Activated CD4-positive, CD25-positive, alpha-beta regulatory T cell treated with anti-CD3 and anti-CD28 coated beads, Interleukin-2, amount 50 U/mL, for 16 hours (primary cell): ENCODE measurements at places on chromosomes 1 and 21.

DNA sequence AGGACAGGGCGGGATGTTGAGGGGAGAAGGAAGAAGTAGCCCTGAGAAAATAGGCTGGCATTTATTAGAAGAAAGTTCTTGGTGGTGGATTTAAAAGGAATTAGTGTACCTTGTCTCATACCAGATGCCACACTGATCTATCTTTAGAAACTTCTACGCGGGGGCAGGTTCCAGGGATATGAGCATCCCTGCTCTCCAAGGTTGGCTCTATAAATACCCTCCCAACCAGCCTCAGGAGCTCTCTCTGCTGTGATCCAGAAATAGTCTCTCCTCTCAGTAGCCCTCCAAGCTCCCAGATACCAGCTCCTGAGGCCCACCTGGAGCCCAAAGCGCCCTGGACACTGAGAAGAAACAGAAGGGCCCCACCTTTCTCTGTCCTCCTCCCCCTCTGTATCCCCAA lies 128.3 kb upstream of the TNR start:
- no peak for DNase-seq

GRCh38 chr1:108877348-108878159 lies 769 bp downstream of the GPSM2 start:
- DNase-seq = no peak

- DNase-seq = no peak
Measured at GRCh38 chr1:90100566-90100965, 105.7 kb downstream of the ZNF326 start.

DNA sequence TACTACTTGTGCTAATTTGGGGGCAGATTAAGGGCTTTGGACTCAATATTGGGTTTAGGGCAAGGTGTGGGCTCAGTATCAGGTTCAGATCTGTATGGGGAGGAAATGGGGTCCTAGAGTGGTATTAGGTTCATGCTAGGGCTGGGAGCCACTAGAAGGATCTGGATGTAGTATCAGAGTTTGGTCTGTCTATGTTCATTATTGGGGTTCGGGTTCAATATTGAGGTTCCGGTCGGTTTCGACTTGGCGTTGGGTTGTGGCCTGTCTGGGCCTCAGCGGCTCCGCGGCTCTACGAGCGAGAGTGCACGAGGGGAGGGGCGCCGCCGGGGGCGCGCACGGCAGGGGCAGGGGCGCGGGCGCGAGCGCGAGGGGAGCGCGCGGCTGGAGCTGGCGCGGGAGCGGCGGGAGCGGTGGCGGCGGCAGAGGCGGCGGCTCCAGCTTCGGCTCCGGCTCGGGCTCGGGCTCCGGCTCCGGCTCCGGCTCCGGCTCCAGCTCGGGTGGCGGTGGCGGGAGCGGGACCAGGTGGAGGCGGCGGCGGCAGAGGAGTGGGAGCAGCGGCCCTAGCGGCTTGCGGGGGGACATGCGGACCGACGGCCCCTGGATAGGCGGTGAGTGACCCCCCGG lies at the start of gene PTPRF:
PTPRF (plus strand) TSS at position 401 of the 624 bp plus-strand sequence. CDS start 14,193 bp downstream, outside the sequence.
- no peak for DNase-seq

GRCh38 chr1:25861316-25862286 lies 2.3 kb upstream of the AUNIP start:
- DNase-seq = no peak

DNA sequence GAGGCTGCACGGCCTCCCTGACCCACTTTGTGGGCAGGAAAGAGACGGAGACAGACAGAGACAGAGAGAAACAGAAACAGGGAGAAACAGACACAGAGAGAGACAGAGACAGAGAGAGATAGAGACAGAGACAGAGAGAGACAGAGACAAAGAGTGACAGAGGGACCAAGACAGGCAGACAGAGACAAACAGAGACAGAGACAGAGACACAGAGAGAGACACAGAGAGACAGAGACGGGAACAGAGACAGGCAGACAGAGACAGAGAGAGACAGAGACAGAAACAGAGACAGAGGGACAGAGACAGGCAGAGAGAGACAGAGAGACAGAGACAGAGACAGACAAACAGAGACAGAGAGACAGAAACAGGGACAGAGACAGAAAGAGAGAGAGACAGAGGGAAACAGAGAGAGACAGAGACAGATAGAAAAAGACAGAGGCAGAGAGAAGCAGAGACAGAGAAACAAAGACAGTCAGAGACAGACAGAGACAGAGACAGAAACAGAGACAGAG lies 3.1 kb downstream of the COL6A1 start:
- DNase-seq = no peak

DNA sequence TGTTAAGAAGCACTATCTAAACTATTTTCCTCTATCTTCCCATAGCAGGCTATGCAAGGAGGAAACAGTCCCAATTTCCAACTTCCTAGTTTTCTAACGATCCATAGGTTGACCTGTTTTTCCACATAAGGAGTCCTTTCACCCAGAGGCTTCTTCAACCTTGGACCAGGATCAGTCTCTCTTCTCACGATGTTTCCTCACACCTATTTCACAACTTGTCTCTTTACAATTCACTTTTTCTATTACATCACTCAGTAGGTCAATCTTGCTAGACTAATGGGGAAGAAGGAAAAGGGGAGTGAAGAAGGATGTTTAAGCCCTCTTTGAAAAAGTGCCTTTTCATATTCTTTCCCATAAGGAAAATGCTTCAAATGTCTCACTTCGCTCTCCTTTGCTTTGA lies 15.9 kb downstream of the PALMD start:
- DNase-seq = no peak
